ENCODE measurements at places on chromosomes 7 and 10.
A peak's percentile ranks its signal among the peaks of the same experiment; 100 is the strongest.

DNA sequence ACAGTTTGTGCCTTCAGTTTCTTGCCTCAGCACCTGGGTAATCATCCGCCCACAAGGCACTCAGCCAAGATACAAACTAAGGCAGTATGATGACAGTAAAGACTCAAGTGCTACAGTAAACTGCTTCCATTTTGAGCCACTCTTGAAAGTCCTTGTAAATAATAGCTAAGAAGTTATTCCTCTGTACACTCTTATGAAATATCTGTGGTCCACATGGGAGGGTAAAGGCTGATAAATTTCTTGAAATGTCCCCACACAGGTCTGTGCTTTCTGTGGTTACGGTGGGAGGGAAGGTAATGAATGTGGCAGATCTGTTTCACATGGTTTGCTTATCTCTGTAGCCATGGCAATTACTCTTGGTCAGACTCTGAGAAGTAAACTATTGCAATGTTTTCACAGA lies 551.0 kb upstream of the ZWINT start:
- DNase-seq: no peak

DNA sequence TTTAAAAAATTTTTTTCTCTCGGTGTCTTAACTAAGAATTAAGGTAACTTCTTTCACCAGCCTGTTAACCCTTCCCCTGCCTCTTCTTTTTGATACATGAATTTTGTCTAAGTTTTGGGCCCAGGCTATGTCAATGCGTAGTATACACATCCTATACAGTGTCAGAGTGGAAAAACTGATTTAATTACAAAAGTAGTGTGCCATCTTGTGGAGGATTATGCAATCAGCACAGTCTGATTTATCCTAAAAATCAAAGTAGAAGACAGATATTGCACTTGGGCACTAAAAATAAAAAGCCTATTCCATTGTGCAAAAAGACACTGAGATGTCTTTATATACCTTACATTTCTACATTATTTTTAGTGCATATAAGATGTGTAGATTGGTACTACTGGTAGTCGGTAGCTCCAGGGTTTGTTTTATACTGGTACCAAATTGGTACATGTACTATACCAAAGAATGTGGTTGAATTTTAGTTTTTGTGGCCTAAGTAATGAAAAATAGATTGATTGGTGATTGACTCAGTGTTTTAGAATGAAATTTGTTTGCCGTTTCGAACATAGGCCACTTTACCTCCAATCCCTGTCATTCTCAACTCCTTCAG lies 96.6 kb downstream of the MKLN1 start:
- no peak for DNase-seq

- no peak for DNase-seq
These were observed 154.6 kb upstream of the POT1 start for GRCh38 chr7:125084196-125084595.

DNA sequence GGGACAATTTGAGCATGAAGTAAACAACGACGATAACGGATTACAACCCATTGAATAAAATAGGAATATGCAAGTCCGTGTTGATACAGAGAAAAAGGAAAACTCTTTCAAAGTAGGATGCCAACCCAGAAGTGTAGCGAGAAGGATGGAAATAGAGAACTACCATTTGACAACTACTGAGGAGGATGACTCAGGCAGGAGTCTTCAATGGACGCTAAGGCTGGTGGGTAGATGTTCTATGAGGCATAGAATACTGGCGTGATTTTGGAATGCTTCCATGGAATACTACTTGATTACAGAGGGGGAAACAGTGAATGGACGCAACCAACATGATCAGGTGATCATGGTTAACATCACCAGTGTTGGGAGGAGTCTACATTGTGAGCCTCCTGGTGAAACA lies 828 bp upstream of the CFAP70 start:
- no peak for DNase-seq

DNA sequence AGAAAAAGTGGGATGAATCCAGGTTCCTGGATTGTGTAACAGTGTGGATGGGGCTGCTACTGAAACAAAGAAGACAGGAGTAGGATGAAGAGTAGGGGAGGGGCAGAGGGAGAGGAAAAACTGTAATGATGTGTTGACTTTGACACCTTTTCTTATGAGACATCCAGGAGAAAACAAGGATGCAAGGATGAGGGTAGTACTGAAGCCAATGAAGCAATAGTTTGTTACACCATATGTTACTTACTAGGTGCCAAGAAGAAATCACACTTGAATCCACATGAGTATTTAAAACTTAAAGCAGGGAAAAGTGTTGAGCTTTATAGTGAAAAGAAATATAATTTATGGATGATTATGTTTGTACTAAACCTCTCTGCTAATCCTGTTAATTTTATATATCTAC lies 420.6 kb downstream of the ARL4A start:
- no peak for DNase-seq

GRCh38 chr10:10919976-10920375 lies 97.7 kb upstream of the CELF2 start:
- DNase-seq: no peak

- no peak for DNase-seq
These were observed 77.7 kb downstream of the CDCA7L start for GRCh38 chr7:21867816-21868575.

DNA sequence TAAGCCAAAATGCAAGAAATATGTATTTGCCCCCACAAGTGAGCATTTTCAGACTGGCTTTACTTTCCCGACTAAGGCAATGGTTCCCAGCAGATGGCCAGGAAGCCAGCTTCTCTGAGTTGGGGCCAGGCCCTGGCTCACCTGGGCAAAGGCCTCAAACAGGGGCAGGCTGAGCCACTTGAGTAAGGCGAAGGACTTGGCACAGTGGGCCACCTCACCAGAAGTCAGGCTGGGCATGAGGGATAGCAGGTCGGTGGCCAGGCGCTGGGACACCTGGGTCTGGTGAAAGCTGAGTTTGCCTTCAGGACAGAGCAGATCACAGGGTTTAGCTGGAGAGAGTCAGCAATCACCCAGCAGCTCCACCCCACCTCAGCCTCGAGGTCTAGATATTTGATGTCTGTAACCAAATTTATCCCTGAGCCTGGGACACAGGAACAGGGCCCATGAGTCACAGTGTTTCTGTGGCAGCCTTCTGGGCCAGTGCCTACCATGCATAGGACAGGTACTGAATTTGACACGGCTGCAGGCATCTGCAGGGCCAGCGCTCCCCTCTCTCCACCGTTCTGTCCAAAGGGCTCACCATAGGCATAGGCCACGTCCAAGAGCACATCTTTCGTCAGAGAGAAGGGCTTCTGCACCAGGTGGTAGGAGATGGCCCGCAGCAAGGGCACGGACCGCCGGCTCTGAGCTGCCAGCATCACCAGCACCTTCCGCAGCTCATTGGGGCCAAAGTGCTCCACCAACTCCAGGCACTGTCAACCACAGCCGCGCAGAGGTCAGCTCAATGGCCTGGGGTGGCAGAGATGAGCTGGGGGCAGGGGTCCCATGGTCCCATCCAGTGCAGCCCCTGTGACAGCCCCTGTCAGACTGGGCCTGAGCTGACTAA lies 7.3 kb downstream of the TBRG4 start:
- DNase-seq: no peak

- DNase-seq: no peak
These were observed 340.7 kb upstream of the CELF2 start for GRCh38 chr10:10676972-10677371.

GRCh38 chr7:1532456-1533254 lies 2.2 kb downstream of the MAFK start:
- DNase-seq: no peak

- no peak for DNase-seq
These were observed 4.5 kb downstream of the GHRHR start for GRCh38 chr7:30968294-30968693.

GRCh38 chr7:123865517-123866117 lies 20.6 kb downstream of the HYAL4 start:
- DNase-seq: no peak

- peak; percentile 59 for DNase-seq
These were observed 8.3 kb upstream of the ZC3HAV1L start for GRCh38 chr7:139043823-139044812.

DNA sequence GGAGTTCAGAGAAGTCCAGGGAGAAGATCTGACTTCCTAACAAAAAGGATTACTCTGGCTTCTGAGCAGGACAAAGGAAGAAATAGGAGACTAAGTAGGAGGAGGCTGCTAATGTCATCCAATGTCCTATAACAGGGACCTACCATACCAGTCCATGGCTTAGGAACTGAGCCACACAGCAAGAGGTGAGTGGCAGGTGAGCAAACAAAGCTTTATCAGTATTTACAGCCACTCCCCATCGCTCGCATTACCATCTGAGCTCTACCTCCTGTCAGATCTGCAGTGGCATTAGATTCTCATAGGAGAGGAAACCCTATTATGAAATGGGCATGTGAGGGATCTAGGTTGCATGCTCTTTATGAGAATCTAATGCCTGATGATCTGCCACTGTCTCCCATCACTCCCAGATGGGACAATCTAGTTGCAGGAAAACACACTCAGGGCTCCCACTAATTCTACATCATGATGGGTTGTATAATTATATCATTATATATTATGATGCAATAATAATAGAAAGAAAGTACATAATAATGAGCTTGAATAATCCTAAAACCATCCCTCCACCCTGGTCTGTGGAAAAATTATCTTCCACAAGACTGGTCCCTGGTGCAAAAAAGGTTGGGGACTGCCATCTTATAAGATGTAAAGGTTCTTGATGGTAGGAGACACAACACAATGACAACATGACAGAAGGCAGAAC lies 487.4 kb downstream of the PLXDC2 start:
- DNase-seq: no peak

GRCh38 chr7:33941418-33941817 lies 36.1 kb downstream of the BMPER start:
- no peak for DNase-seq

DNA sequence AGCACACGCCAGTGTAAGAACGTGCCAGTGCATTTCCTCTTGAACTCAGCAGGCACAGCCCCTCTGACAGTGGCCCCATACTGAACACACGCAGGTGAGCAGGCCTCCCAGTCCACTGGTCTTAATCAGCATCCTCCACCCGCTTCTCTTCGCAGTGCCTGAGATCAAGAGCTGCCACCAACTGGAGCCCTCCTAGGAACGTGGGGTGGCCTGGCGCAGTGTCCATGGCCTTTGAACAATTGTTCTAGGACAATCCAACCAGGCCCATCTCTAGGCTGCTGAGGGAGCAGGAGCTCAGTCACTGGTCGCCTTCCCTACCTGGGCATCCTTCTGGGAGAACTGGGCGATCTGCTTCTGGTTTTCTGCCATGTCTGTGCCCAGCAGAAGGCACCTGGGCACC lies 15.2 kb downstream of the PYROXD2 start:
- no peak for DNase-seq
